Common myeloid progenitor, CD34-positive (primary cell): ENCODE measurements at places on chromosomes 3 and 15.

- no peak for DNase-seq
Observed at GRCh38 chr15:64004587-64004986, 41.7 kb downstream of the DAPK2 start.

DNA sequence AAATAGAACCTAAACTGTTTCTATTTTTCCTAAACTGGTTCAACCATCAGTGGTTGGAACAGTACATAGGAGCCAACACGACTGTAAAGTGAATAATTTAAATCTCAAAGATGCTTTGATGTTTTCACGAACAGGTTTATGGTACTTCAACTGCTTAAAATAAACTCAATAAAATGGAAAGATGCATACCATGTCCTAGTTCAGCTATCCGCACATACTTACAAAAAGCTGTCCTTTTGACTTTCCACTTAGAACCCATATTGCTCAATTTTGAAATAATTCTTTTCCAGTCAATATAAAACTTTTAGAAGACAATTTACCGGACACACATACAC, 902 bp downstream of the CMTM6 start:
- DNase-seq, result no peak

GRCh38 chr3:40096661-40097111, 212.8 kb upstream of the EIF1B start:
- no peak for DNase-seq

- DNase-seq, result no peak
Observed at GRCh38 chr3:129065016-129065719, 4.6 kb downstream of the GP9 start.

DNA sequence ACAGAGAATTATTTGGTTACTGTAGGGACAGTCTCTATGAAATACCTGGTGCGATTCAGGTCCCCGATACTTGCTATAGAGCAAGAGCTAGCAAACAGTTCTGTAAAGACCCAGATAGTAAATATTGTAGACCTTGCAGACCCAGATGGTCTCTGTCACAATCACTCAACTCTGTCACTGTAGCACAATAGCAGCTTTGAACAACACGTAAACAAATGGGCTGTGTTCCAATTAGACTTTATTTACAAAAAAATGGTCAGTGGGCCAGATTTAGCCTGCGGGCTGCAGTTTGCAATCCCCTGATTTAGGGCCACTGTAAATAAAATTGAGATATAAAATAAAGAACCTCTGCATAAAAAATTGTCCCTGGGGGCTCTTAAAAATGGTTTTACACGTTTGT, 127.7 kb downstream of the SV2B start:
- DNase-seq, result no peak

DNA sequence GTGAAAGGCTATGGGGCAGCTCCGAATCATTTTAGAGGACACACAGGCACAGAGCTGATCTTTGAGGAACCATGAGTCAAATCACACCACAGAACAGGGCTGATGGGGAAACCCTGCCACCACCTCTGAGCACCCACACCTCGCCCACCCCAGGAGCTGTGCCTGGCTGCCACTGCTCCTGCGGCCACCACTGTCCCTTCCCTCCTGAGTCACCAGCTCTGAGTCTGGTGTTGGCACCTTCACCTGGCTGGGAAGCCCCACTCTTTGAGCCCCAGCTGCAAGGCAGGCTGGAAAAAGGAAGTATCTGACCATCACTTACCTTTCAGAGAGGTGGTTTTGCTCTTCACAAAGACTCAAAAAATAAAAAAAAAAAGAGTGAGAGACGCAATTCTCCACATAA, 63.6 kb upstream of the MEF2A start:
- DNase-seq, result peak; percentile 35

DNA sequence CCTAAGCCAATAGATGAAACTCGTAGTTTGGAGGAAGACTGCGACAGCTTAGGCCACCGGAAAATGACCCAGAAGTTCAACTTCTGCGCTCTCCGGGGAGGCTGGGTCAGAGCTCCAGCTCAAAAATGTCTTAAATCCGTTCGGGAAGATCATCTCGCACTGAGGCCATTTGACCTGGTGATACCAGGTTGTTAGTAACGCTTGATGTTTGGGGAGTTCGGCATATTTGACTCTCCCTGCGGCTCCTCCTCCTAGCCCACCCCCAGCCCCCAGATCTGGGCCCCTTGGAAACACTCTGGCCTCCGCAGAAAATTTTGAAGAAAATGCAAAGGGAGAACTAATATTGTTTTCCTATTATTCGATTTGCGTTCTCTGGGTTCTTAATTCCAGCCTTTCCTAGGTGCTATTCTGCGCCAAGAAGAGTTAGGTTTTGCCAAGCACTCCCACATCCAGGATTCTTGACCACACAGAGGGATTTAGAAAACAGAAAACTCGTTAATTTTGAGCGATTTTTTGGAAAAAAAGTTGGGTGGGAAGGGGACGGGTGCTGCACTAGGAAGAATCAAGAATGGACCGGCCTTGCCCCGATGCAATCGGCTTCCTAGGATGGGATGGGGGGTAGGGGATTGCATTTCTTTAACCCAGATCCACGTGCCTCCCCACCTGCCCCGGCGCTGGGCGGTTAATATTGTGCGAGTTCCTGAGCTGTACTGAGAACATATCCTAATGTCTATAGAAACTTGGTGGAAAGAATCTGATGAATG, 50.0 kb downstream of the ZIC4 start:
- no peak for DNase-seq

DNA sequence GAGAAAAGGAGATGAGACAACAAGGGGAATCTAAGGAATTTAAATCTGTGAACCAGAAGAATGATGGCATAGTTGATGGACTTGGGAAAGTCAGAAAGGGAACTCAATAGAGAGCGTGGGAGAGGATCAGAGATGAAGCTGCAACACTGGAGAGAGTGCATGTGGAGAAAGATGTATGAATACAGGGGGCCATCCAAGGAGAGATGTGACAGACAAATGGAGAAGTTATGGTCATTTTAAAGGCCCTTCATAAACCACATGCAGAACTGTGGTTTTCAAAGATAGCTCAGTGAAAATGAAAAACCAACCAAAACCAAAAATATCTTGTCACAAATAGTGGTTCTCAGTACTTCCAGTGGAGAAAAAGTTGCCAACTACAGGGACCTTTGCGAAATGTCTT, 265.2 kb downstream of the SUCLG2 start:
- no peak for DNase-seq

- no peak for DNase-seq
Observed at GRCh38 chr3:117488983-117489382, 779.4 kb downstream of the TUSC7 start.

- DNase-seq, result no peak
Observed at GRCh38 chr3:59320080-59320479, 270.3 kb upstream of the CFAP20DC start.

- DNase-seq, result no peak
Observed at GRCh38 chr3:67301556-67301955, 303.4 kb downstream of the KBTBD8 start.

DNA sequence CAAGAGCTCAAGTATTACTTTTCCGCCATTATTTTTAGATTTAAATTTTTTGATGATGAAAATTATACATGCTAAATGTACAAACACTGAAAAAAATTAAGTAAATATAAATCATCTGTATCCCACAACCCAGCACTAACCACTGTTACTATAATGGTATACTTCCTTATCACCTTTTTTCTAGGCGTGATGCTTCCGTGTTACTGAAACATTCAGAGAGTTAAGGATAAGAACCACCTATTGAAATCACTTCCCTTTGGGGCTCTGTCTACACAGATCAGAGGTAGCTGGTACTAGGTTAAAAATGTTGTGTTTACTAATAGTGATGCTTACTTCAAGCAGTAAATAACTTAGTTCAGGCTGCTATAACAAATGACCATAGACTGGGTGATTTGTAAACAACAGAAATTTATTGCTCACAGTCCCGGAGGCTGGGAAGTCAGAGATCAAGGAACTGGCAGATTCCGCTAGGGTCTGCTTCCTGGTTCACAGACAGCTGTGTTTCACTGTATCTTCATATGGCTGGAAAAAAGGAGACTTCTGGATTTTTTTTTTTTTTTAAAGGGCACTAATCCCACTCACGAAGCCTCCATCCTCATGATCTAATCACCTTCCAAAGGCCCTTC, 6.4 kb downstream of the SNX4 start:
- no peak for DNase-seq

DNA sequence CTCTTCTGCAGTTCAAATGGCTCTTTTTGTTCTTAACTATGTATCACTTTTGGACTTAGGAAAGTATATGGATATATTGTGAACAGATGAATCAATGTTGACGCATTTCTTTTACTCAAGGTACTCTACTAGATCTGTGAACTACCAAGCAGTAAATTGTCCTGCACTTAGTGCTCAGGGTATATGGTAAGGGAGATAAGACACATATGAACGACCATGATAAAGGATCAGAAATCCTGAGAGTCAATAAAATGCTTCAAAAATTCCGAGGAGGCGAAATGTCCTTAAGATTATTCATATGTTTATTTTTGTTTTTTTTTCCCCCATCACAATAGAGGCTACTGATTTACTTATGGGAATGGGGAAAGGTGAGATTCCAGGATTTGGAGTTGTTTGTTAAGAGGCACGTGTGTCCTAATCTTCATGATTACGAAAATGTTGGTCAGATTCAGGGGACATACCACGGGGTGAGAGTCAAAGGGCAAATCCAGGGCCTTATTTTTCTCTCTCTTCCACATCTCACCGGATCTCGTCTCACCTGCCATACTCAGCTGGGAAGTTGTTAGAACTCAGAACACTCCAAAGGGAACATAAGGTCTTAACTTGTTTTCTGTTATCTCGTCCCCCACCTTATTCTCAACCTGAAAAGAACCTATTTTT, 475.1 kb upstream of the TBL1XR1 start:
- DNase-seq, result no peak

GRCh38 chr3:177538048-177538749, 340.9 kb upstream of the TBL1XR1 start:
- DNase-seq, result peak; percentile 20

DNA sequence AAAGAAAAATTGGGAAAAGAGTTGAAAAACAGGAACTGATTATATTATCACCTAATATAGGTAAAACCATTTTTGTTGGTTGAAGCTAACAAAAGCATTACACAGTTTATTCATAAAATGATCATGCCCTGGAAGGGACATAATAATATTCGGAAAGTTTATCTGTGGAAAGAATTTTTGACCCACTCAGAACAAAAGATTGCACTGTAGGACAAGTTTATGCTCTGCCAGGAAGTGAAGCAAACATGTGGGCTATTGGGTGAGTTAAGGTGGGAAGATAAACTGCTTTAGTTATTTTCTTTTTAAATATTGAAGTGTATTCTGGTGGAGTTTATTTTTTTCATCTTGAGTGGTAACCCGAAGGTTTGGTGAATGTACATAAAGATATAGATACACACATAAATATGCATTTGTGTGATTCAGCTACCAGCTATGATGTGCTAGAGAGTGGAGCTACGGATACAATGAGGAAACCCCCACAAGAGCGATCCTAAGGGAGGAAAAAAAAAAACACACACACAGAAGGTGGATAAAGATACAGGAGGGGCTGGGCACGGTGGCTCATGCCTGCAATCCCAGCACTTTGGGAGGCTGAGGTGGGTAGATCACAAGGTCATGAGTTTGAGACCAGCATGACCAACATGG, 506.4 kb upstream of the THBS1 start:
- DNase-seq, result no peak

- peak; percentile 56 for DNase-seq
Observed at GRCh38 chr3:37944391-37944842, 46.2 kb upstream of the VILL start.

GRCh38 chr3:133038731-133039375, 662 bp downstream of the TMEM108 start:
- peak; percentile 24 for DNase-seq

DNA sequence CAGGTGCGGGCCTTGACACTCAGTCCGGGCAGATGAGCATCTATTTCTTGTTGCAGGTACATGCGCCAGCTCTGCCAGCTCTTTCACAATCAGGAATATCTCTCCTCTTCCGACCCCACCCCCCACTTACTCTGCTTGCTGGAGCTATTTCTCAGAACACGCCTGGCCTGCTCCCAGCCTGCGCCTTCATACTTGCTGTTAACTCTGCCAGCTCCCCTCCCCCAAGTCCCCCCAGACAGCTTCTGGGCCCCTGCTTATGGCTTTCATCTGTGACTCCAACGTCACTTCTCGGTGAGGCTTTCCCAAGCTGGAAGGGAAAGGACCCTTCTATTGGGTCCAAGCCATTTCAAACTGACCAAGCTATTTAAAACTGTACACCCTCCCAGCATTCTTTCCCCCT, 15.2 kb downstream of the MAGEF1 start:
- DNase-seq, result no peak

GRCh38 chr3:175001091-175001490, 142.0 kb downstream of the NAALADL2 start:
- DNase-seq, result no peak

DNA sequence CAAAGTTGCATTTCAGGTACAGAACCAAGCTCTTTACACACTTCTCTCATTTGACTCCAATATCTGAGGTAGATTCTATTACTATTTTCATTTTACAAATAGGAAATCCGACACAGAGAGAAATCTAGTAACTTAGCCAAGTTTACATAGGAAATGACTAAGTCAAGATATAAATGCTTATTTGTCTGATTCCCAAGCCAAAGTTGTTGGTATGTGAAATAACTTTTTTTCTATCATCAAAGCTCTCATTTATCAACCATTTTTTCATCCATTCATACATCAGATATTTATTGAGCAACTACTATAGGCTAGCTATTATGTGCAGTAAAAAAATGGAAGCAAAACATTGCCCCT, 89.2 kb upstream of the MITF start:
- DNase-seq, result no peak

GRCh38 chr3:61628636-61629035, 67.3 kb downstream of the PTPRG start:
- DNase-seq, result no peak

GRCh38 chr15:44368370-44368769, 59.1 kb upstream of the CTDSPL2 start:
- DNase-seq, result no peak

GRCh38 chr3:23067116-23067515, 136.0 kb upstream of the UBE2E2 start:
- no peak for DNase-seq

DNA sequence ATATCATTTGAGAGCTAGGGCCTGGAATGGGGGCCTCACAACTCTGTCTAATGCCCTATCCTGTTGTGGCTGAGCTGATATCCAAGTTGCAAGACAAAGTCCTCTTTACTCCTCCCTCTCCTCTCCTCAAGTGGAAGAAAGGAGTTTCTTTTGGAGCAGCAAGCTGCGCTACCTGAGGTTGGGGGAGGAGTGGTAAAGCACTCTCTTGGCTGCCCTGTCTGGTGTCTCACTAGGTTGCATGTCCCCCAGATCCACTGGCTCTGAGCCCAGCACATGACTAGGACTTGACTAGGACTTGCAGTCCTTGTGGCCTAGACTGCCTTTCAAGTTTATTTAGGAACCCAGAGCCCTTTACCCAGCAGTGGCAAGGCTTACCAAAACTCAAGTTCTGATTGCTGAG, 141.1 kb upstream of the SETMAR start:
- DNase-seq, result no peak

DNA sequence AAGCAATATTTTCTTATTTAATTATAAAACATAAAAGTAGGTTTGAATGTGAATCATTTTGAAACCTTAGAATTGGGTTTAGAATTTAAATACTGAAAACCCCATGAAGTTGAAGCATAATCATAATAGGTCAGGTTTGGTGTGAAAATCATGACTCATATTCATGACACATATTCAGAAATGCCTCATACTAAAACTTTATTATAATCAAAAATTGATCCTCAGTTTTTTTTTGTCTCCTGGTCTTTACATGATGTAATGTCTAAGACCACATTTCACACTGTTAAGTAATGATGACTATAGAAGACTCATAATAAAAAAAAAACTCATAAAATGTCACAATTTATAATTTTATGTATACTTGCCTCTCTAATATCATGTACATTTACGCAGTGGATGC, 190.4 kb downstream of the FOXP1 start:
- DNase-seq, result peak; percentile 87

- no peak for DNase-seq
Observed at GRCh38 chr3:32397941-32398340, 6.3 kb downstream of the CMTM7 start.
